ENCODE measurements at places on chromosomes 7 and 10.

DNA sequence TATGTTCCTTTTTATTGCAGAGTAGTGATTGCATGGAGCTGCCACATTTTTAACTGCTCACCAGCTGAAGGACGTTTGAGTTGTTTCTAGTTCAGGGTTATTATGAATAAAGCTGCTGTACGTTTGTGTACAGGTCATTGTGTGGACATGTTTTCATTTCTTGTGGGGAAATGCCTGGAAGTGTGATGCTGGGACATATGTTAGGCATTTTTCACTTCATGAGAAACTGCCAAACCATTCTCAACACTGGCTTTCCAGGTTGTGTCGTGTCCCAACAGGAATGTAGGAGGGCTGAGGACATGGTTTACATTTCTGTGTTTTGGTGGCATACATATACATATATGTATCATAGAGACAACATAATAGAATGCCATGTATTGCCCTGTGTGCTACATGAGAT lies 73.0 kb downstream of the NEURL1 start:
- DNase-seq, result no peak

DNA sequence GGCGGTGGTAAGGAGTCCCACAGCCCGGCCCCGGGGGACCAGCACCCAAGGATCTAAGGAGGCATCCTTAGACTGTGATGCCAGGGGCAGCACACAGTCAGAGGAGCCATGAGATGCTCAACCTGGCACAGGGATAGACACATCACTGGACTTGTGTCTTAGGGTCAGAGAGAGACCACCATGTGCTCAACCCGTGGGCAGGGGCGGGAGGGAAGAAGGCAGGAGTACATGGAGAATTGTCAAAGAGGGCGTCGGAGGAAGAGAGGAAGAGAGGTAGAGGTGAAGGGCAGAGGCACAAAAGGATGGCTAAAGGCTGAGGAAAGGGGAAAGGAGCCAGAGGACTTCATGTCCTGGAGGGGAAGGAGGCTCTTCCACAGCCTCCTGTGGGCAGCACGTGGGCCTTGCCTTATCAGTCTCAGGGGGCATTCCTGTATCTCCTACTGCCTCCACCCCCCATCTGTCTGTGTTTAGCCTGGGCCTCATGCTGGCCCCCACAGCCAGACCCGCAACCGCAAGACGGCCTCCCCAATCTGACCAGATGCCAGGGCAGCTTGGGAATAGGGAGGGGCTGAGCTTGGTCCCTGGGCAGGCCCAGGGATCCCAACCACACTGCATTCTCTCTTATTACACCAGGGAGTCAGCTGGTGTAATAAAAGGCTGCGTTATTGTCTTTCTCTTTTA lies 2.2 kb downstream of the ADCY1 start:
- DNase-seq, result no peak

- no peak for DNase-seq
Measured at GRCh38 chr10:62582804-62583208, 208.6 kb downstream of the ZNF365 start.

DNA sequence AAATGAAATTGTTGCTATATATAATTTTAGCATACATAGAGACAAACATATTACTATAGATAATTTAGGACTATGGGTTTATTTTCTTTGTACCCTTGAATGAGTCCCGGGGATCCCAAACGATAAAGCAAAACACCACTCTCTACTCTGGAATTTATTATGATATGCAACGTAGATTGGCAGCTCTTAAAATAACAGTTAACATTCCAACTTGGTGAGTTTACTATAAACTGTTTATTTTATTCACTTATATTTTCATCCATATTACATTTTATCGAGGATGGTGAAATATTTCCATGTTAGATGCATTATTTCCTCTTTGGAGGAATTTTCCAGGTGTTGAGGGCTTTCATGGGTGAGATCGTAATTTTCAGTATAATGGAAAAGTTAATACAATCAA lies 138.7 kb upstream of the DGKB start:
- DNase-seq, result no peak

- no peak for DNase-seq
Measured at GRCh38 chr10:106819490-106819889, 345.0 kb downstream of the SORCS1 start.

DNA sequence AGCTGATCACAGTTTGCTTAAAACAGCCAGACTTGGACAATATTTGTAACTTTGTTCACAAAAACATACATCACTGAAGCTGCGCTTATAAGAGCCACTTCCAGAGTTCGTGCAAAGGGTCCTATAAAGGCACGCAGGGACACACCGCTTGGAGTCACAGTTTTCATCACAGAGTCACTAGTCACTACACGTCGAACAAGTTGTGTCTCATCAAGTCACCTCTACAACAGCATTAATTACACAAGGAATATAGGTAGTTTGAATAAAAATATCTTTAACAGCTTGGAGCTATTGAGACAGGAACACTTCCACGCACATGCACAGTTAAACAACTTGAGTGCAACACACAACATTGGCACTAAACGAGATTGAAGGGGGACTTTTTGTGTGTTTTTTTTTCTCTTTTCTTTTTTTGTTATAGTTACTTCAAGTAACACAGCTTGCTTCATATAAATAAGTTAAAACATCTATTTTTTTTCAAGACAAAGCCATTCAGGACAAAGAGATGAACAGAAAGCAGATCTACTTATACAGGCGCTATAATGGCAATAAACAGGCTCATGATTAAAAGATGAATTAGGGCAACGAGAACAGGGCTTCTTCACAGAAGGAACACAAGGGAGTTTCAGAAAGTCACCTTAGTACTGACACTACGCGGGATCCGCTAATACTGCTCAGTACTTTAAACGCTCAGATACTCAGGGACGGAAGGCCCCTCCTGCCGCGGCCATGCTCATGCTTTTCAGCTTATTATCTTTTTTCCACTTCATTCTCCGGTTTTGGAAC lies 2.2 kb downstream of the HOXA5 start:
- no peak for DNase-seq

DNA sequence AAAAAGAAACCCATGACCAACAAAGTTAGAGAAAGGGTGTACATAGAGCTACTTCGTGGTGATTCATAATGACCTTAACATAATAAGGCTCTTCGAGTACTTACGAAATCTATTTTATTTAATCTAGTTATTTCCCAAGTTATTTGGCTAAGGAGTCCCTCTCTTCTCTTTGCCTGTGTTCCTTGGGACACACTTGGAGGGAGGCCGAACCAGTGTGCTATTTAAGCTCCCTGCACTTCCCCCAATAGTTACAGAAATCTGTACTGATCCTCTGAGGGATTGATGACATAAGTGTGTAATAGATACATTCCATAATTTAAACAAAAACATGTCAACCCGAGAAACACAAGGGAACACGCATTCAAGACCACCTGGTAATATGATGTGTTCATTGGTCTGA lies 351.1 kb downstream of the GATA3 start:
- DNase-seq, result no peak

DNA sequence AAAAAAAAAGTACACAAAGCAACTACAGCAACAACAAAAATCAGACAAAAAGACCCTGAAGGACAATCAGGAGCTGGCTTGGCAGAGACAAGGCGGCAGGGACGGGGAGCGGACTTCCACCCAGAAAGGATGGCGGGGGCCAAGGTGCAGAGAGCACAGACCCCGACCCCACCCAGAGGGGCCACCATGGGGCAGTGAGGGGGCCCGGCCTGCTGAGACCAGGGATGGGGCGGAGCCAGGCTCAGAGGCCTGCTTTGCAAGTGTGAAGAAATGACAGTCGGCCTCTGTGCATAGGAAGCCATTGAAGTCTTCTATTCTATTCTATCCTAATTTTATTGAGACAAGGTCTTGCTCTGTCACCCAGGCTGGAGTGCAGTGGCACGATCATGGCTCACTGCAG lies 82.0 kb downstream of the ELFN1 start:
- no peak for DNase-seq

- DNase-seq, result no peak
Measured at GRCh38 chr7:118300177-118300576, 75.7 kb downstream of the ANKRD7 start.

- DNase-seq, result no peak
Measured at GRCh38 chr7:20441991-20442441, 111.3 kb downstream of the ITGB8 start.

DNA sequence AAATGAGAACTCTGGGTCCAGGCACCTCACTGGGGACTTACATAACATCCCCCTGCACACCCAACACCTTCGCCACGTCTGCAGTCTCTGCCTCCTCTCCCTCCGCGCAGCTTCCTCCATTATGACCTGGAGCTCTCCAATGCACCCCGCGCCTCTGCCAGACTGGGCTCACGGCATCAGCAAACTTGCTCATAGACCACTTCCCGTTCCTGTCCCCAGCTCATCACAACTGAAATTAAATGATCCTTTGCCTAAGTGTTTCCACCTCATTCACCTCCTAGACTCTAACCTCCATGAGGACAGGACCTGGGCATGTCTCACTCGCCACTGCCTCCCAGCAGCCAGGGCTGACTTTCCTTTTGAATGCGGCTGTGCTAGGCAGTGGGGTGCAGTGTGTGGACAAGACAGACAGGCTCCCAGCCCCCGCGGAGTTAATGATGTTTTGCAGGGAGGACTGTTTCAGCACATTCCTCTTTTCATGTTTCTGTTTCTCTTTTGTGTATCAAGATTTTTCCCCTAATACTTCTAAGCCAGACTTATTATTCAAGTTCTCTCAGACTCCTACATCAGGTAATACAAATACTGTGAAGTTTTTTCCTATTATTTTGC lies 18.8 kb downstream of the CHST15 start:
- no peak for DNase-seq

DNA sequence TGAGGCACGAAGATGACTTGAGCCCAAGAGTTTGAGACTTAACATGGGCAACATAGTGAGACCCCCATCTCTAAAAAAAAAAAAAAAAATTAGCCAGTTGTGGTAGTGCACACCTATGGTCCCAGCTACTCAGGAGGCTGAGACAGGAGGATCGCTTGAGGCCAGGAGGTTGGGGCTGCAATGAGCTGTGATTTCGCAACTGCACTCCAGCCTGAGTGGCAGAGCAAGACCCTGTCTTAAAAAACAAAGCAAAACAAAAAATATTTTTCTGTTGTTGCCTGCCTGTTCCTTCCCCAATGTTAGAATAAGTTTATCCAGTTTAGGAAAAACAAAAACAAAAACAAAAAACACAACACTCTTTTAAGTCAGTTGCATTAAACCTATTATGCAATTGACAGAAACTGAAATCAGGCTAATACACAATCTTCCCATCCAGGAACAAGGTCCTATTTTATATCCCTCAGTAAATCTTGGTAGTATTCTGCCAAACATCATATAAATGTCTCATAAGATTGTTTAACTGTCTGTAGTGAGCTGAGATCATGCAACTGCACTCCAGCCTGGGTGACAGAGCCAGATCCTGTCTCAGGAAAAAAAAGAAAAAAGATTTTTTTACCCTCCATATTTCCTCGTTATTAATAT lies 4.9 kb downstream of the PILRA start:
- no peak for DNase-seq
